ENCODE measurements at places on chromosomes 12 and 14.

DNA sequence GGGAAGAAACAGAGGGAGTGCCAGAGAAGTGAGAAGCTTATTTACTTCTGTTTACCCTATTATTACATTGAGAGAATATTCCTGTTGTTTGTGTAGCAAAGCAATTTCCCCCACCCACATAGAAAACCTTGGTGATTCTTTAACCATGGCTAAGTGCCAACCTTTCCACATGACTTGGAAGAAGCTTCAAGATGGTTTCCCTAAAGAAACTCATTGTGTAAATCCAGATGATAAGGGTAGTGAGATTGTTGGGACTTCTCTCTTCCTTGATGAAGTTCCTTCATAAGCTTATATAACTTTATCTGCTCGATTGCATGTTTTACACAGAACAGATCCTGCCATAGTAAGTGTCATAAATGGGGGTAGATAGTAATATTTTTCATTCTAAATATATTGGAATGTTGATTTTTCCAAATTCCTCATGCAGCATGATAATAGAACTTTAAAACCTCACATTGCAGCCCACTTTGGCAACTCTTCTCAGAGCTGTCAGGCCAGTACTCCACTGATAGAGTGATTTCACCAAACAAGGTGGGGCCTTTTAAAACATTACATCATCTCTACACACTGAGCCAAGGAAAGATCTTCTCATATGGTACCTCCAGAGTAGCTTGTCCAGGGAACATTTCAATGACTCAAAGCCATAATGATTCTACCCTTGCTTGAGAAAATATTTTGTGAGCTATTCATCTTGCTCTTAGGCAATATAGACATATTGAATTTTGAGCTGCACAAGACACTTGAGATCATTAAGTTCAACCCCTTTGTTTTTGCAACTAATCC, 47.8 kb upstream of the KIF21A start:
- DNase-seq = no peak

- DNase-seq = no peak
These were observed 101.9 kb downstream of the TMTC3 start for GRCh38 chr12:88243982-88244381.

DNA sequence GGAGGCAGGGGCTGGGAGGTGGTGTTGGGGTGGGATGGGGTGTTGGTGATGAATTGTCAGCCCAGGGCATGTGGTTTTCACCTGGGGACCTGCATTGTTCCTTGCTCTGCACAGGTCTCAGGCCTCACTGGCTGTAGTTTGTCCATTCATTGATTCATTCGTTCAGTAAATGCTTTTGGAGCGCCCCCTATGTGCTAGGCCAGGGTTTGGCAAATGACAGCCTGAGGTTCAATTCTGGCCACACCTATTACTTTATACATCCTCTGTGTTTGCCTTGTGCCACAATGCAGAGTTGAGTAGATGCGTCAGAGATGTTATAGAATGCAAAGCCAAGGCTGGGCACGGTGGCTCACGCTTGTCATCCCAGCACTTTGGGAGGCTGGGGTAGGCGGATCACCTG, 4.7 kb downstream of the ADCK1 start:
- peak; percentile 15 for DNase-seq

DNA sequence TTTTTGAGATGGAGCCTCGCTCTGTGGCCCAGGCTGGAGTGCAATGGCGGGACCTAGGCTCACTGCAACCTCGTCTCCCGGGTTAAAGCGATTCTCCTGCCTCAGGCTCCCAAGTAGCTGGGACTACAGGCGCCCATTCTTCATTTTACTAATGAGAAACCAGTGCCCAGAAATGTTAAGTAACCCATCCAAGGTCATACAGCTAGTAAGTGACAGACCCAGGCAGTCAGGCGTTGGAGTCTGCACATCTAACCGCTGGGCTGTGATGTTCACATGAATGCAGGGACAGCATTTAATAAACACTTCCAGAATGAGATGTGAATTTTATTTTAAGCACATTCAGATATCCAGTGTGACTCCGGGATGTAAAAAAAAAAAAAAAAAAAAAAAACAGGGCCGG, 1.3 kb upstream of the TRIP11 start:
- DNase-seq = no peak

DNA sequence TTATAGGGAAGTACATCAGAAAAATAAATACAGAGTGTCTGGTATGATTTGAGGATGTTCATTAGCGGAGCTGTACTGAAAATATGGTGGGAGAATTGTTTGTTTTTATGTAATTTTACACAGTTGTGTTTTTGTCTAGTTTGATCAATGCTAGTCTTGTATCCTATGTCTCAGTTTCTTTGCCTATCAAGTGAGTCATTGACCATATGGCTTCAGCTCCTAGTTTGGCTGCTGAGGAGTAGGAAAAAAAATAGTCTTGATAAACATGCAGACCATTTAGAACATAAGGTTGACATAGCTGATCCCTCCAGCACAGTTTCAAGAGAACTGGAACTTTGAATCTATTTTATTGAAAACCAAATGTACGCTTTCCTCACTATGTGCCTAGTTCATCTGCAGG, 1292.1 kb upstream of the FLRT2 start:
- DNase-seq = no peak

GRCh38 chr12:121581686-121582429, 1.0 kb upstream of the KDM2B start:
- DNase-seq = peak; percentile 33

DNA sequence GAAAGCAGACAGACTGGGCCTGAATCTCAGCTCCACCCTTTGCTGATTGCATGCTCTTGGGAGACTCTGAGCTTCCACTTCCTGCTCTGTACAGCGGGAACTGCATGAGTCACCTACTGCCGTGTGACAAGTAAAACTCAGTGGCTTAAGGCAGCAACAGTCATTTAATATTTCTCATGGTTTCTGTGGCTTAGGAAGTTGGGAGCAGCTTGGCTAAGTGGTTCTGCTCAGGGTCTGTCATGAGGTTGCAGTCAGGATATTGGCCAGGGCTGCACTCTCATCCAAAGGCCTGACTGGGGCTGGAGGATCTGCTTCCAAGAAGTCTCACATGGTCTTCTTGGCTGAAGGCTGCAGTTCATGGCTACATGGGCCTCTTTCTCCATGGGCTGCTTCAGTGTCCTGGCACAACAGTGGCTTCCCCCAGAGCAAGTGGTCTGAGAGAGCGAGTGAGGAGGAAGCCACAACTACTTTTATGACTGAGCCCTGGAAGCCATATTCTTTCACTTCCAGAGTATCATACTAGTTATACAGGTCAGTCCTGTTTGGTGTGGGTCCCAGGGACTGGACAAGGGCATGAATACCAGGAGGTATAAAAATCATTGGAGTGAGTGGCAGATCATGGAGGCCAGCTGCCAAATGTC, 49.7 kb downstream of the FAM222A start:
- DNase-seq = no peak

- no peak for DNase-seq
These were observed 3.5 kb downstream of the EPYC start for GRCh38 chr12:91001306-91001705.

DNA sequence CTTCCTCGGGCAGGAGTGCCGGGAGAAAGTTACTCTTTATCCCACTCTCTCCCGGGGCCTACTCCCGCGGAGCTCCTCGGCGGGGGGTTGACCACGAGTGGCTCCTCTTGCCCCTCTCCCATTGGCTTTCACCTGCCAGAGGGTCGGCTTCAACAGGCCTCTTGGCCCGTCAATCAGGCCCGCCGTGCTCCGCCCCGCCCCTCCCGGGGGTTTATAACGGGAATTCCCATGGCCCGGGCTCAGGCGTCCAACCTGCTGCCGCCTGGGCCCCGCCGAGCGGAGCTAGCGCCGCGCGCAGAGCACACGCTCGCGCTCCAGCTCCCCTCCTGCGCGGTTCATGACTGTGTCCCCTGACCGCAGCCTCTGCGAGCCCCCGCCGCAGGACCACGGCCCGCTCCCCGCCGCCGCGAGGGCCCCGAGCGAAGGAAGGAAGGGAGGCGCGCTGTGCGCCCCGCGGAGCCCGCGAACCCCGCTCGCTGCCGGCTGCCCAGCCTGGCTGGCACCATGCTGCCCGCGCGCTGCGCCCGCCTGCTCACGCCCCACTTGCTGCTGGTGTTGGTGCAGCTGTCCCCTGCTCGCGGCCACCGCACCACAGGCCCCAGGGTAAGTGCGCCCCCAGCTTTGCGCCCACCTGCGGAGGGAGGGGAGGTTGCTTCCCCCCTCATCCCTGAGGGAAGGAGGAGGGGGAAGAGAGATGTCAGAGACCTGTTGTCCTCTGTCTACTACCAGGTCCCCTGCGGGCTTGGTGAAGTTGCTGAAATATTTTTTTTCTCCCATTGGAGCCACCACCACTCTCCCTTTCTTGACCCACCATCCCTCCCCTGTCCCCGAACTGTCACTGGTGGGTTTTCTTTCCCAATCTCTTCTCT, at the start of gene SMOC1:
Gene SMOC1, plus strand, starts transcription at position 242 of the 869 bp plus-strand sequence. Its CDS starts 263 bp downstream, at position 505.
- DNase-seq = no peak

GRCh38 chr12:75711271-75711670, 199.9 kb upstream of the KRR1 start:
- no peak for DNase-seq

- DNase-seq = no peak
These were observed 105.1 kb downstream of the NDUFA12 start for GRCh38 chr12:94898388-94898787.

DNA sequence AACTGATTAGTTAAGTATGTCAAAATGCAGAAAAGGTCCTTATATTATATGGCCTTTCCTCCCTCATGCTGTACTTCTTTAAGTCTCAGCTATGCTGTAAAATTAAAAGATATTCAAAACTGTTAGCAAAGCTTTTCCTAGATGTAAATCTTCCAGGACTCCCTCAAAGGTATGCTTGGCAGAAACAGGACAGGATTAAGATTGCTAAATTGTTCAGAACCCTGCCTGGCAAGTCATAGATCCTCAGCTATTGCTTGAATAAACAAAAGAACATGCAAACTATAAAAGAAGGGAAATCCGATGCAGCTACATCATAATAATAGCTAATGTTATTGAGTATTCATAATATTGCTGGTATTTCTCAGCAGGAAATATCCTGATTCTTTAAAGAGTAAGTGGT, 322.6 kb downstream of the CCDC91 start:
- DNase-seq = no peak

GRCh38 chr14:97056086-97056485, 258.9 kb downstream of the VRK1 start:
- DNase-seq = peak; percentile 4

GRCh38 chr12:108525681-108526080, 10.6 kb downstream of the FICD start:
- DNase-seq = no peak

- no peak for DNase-seq
These were observed 1.1 kb upstream of the SPATS2 start for GRCh38 chr12:49366096-49366651.

GRCh38 chr14:80930095-80930494, 11.4 kb downstream of the CEP128 start:
- no peak for DNase-seq

DNA sequence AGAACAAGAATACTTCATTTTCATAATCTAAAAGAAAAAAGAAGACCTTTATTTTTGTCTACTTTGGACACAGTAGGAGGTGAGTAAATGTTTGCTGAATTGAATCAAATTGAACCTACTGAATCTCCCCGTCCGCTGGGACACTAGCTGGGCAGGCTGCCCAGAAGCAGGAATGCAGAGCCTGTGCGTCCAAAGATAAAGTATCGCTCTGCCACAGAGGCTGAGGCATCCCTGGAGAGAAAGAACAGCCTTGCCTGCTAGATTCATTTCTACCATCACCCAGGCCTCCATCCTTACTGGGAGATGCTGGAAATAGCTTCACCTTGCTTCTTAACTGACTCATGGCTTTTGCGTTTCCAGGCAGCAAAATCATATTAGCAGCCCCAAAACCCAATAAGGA, 64.1 kb upstream of the TSPAN11 start:
- DNase-seq = no peak

DNA sequence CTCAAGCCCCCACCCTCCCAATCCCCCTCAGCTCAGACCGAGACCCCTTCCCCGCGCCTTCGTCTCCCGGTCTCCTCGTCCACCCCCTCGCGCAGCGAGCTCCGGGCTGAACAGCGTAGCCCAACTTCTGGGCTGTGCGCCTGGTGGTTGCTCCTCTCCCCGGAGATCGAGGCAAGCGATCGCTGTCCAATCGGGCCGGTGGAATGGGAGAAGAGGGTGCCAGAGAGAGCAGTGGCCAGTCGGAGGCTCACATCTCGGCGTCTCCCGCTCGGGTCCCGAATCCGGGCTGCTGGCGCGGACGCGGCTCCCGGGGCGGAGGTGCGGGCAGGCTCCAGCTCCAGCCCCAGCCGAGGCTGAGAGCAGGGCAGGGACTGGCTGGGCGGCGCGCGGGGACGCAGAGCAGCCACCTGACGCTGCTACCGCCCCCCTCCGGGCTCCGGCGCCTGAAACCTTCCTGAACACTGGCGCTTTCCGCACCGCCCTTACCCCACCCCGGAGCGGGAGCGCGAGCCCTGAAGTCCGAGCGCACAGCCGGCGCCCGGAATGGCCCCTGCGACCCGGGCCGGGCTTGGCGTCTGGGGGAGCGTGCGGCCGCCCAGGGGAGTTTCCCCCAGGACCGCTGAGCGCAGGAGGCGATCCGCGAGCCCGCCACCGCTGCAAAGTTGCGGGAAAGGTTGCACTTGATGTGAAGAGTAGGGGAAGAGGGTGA, 508 bp upstream of the KCNH5 start:
- DNase-seq = no peak

- DNase-seq = no peak
These were observed 121.8 kb downstream of the BBS10 start for GRCh38 chr12:76226397-76226796.

DNA sequence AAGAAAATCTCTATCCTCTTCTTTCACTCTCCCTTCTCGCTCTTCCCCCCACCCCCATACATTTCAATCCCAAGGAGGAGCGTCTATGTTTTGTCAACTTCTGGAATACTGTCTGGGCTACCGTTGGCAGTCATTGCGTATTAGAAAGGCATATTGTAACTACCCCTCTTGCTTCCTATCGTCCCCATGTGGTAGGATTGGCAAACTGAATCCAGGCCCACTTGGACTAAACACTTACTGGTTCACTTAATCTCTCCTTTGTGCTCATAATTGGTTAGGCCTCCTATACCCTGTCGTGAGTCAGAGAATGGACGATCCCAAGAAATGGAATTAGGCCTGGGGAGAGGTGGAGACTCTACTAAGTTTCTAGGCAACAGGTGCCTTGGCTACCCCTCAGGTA, 68.8 kb upstream of the SLC8A3 start:
- no peak for DNase-seq

DNA sequence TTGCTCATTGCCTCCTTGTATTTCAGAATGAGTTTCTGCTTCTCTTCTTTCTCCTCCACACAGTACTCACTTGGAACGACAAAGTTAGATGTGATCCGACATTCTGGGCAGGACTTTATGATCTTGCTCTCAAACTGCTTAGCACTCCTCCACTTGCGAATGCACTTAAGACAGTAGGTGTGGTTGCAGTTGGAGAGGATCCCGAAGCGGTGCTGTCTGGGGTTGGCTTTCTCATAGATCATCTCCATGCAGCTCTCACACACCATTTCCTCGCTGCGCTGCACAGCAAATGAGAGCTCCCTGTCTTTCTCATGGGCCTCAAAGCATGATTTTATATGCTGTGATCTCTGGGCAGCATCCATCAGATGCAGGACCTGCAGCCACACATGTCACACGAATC, 245.7 kb downstream of the C12orf50 start:
- no peak for DNase-seq

- no peak for DNase-seq
These were observed 606.9 kb downstream of the FSCB start for GRCh38 chr14:43900173-43900655.
